ENCODE measurements at places on chromosomes 2 and 18.

DNA sequence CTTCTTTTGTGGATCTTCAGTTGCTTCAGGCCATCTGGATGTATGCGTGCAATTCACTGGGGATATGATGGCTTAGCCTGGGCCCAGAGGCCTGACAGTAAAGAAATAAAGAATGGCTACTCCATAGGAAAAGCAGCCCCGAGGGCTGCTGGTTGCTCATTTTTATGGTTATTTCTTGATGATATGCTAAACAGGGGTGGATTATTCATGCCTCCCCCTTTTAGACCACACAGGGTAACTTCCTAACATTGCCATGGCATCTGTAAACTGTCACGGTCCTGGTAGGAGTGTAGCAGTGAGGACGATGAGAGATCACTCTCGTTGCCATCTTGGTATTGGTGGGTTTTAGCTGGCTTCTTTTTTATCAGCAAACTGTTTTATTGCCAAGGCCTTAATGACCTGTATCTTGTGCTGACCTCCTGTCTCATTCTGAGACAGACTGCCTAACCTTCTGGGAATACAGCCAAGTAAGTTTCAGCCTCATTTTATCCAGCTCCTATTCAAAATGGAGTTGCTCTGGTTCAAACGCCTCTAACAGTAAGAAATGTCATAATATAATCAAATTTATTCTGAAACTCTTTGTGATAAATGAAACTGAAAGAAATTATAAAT, 60.5 kb downstream of the DSEL start:
- DNase-seq: peak; percentile 5

DNA sequence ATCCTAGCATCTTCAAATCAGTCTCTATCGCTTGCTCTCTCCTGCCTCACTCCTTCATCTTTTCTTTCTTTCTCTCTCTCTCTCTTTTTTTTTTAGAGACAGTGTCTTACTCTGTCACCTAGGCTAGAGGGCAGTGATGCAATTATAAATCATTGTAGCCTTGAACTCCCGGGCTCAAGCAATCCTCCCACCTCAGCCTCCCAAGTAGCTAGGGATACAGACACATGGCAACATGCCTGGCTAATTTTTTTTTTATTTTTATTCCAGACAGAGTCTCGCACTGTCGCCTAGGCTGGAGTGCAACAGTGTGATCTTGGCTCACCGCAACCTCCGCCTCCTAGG, 10.6 kb upstream of the SLC66A3 start:
- no peak for DNase-seq

GRCh38 chr2:231246171-231246842, 47.9 kb downstream of the ARMC9 start:
- DNase-seq: no peak

DNA sequence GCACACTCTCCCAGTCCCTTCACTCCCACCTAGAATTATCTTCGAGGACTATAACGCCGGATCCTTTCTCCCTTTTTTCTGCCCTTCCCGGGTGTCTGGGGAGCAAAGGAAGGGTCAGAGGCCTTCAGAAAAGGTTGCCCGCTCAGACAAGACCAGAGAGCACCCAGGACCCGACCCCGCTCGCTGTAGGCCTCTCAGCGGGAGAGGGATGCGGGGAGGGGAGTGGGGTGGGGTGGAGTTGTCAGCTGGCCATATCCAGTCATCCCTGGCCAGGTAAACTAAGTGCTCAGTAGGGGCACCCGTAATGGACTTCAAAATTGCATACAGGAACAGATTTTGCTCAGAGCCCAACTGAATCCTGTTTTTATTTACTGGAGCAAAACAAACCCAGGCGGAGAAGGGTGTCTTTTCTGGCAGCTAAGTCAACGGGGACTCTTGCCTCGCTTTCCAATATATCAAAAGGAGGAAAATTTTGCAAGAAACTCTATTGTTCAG, 65.0 kb downstream of the NOL4 start:
- no peak for DNase-seq

- no peak for DNase-seq
These were observed 441.5 kb upstream of the TNP1 start for GRCh38 chr2:217301142-217301925.

- DNase-seq: no peak
These were observed 58.5 kb downstream of the TWIST2 start for GRCh38 chr2:238906254-238906935.

DNA sequence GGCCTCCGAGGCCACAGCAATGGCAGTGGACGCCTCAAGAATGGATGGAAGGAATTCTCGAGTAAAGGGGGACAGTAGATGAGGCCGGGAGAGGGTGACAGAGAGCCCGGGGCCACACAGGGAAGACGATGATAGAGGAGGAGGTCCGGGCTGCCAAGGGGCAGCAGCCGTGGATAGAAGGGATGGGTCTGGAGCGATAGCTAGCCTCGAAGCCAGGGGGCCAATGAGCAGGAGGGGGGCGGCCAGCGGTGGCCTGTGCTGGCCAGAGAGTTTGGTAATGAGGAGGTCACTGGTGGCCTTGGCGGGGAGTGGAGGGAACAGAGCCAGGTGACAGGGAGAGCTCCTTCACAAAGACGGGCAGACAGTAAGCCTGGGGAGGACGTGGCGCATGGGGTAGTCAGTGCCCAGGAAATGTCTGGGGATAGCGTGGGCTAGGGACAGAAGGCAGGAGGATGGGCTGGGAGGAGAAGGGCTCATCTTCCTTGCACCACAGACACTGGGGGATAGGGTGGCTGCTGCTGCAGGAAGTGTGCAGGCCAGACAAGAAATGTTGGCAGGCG, 87.8 kb upstream of the ASB18 start:
- DNase-seq: no peak

DNA sequence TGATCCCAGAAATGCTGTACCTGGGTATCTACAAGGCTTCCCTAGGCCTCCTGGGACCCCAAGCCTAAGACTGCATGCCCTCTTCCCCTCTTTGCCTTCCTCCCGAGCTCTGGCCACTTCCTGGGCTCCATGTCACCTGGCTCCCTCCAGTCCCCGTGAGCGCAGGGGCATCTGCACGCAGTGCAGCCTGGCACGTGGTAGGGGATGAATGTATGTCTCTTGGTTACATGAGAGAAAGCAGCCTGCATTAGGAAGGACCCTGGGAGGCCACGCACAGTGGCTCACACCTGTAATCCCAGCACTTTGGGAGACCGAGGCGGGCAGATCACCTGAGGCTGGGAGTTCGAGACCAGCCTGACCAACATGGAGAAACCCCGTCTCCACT, 15.8 kb downstream of the PASK start:
- no peak for DNase-seq

- DNase-seq: no peak
These were observed 64.5 kb downstream of the COPS8 start for GRCh38 chr2:237150186-237150585.

DNA sequence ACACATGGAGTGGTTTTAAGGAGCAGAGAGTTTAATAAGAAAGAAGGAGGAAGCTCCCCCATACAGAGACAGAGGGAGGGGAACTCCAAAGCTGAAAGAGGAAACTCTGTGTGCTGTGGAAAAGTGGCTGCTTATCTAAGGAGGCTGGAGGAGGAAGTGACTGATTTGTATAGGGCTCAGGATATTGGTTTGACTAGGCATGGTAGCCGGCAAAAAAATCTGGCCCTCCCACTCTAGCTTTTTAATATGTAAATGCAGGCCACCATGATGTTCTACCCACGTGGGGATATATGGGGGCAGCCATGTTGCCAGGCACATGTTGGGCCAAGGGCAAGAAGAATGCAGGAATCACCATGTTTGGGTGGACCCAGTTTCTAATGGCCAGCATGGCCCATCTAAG, 64.3 kb downstream of the HNMT start:
- no peak for DNase-seq

DNA sequence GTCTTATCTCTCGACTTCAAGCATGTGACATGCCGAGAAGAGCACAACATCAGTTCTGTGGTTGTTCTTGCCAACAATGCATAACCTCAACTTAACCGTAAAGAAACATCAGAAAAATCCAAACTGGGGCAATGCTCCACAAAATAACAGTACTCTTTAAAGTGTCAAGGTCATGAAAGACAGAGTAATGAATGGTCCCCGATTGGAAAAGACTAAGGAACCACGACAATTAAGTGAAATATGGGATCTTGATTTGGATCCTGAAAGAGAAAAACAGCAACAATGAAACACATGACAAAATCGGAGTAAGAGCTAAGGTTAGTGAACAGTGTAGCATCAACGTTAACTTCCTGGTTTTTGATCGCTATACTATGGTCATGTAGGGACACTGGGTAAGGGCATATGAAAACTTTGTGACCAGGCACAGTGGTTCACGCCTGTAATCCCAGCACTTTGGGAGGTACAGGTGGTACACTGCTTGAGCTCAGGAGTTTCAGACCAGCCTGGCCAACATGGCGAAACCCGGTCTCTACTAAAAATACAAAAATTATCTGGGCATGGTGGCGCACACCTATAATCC, 55.2 kb downstream of the UNC50 start:
- DNase-seq: no peak

DNA sequence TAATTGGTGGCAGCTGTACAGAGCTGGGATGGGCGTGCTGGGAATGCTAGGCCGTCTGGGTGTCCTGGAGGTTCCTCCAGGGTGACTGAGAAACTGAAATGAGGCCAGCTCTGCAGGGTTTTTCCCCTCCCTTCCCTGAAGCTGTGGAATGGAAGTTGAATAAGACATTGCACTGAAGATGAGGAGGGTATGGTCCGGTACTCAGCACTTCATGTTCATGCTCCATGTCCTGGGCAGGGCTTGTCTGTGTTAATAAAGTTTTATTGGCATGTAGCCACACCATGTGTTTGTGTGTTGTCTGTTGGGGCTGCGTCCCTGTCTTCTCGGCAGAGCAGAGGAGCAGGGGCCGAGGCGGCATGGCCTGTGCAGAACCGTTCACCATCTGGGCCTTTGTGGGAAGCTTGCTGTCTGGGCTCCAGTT, 154.0 kb downstream of the LDLRAD4 start:
- no peak for DNase-seq

- no peak for DNase-seq
These were observed 82.1 kb downstream of the MAP3K20 start for GRCh38 chr2:173157676-173158293.

DNA sequence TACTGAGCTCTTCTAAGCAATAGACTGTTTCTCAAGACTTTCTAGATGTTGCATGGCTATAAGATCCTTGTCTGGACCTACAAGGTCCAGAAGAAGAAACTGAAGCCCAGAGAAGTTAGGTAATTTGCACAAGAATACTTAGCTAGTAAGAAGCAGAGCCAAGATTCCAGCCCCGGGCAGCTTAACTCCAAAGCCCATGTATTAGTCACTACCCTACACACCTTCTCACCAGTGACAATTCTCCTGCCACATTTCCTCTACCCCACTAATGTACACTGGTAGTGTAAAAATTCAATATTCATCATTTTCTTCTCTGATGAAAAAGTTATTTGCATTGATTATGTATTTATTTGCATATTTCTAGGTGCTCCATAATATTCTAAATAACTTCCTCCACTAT, 95.5 kb upstream of the CREB1 start:
- DNase-seq: no peak

- DNase-seq: no peak
These were observed 270.5 kb upstream of the CDH19 start for GRCh38 chr18:66874375-66874774.

GRCh38 chr18:10291568-10291981, 162.9 kb upstream of the APCDD1 start:
- no peak for DNase-seq

DNA sequence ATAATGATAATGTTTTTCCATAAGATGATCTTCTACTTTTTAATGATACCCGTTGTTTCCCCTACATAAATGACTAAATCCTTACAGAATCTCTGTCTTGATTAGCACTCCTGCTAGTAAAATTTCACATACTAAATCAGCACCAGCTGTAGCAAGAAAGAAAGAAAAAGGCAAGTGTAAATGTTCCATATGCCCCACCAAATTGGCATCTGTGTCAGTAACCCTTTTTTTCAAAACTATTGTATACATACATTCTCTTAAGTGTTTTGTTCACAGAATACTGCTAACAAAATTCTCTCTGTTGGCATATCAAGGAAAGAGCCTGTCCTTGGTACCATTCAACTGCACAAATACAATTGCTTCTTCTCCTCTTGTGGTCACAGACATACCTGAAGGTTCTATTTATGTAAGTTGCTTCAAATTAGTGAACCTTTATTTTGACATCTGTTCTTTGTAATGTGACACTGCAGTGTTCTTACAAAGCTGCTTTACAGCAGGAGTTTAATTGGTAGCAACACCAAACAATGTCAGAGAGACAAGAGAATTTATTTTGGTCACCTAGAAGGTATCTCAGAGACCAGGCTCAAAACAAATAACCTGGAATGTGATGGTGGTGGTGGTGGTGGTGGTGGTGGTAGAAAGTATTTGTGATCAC, 641.9 kb downstream of the ZEB2 start:
- no peak for DNase-seq

DNA sequence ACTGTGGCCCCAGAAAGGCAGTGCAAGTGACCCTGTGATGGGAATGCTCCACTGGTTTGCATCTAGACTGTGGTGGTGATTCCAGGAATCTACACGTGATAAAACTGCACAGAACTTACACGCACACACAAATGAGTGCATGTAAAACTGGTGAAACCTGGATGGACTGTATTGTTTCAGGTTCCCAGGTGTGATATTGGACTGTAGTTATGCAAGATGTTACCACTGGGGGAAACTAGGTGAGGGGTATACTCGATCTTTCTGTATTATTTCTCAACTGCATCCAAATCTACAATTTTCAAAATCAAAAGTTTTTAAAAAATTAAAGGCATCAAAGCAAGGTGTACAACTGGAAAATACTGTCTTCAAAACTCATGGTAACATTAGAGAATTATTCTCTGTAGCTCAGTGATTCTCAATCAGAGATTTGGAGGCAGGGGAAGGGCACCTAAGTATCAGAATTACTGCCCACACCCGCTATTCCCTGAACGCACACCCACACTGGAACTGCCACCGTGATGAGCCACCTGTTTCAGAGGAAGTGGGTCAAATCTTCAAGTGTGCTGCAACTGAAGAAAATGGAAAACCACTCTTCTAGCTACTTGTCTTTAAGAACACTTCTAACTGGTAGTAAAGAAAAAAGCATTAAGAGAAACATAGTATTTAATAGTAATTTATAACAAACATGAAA, 26.7 kb downstream of the PTPN2 start:
- DNase-seq: no peak

DNA sequence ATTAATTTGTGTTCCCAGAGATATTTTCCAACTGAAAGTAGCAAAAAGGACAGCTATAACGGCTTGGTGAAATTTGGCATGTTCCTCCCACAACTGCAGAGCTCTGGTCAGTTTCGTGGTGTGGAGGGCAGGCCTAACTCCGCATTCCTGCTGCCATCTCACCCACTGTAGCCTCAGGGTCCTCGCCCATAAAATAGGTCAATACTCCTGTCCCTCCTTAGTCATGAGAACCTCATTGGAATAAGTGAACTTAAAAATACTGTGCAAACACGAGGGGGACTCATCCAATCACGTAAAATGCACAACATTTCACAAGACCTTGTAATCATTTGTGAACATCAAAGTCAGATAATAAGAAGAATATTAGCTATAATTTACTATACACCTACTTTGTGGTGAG, 143.5 kb upstream of the NCKAP5 start:
- DNase-seq: no peak

DNA sequence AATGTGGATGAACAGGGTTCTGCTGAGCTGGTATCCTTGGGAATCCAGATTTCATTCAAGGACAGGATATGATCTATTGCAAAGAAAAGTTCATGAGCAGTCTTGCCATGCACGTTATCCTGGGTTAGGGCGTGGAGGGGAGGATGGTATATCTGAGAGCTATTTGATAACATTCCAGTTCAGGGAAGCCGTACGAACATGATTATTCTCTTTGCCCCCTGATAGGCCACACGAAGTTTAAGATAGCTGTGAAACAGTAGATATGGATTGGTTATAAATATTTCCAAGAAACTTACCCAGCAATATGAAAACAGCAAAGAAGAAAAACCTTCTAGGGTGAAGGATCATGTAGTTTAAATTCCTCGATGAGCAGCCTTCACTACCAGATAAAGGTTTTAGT, 171.9 kb downstream of the LTBP1 start:
- DNase-seq: peak; percentile 69

Measured in hematopoietic multipotent progenitor cell treated with erythropoietin and hydrocortisone succinate and interleukin-3 and kit ligand, for 15 days (in vitro differentiated cells).